ENCODE measurements at places on chromosomes 12 and 14.

DNA sequence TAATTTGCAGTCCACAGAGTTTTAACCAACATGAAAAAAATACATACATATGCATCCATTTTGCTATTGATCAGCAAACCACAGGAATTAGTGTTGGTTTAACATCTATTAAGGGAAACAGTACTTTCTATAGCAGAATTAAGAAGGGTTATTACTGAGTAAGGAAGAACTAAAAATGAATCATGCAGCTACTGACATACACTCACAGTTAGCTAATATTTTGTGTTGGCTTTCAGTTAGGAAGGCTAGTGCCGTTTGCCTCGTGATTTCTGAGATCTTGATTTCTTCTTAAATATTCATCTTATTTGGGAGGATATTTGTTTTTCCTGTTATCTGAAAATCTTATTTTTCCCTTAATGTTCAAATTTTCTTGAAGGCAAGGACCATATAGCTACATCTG is 423.4 kb downstream of the NOVA1 start:
- DNase-seq = no peak

GRCh38 chr12:32736445-32736844 is 19.3 kb downstream of the YARS2 start:
- no peak for DNase-seq

GRCh38 chr12:101257357-101257756 is 22.5 kb upstream of the UTP20 start:
- DNase-seq = no peak

DNA sequence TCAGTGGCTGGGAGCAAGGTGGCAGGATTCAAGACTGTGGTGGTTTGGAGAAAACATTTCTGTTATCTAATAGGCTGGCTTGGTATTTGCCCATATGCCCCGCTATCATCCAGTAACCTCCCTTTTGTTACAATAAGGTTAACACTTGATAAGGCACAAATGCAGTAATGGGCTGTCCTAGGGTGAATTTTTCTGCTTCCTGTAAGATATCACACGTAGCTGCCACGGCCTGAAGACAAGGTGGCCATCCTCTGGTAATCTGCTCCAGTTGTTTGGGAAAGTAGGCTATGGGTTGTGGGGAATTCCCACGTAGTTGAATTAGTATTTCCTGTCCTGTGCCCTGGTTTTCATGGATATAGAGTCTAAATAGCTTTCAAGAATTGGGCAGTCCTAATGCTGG is 23.1 kb downstream of the ANG start:
- no peak for DNase-seq

GRCh38 chr14:72350215-72350614 is 418.0 kb downstream of the RGS6 start:
- DNase-seq = no peak

GRCh38 chr14:103854822-103855733 is 7.7 kb upstream of the PPP1R13B start:
- DNase-seq = peak; percentile 97

DNA sequence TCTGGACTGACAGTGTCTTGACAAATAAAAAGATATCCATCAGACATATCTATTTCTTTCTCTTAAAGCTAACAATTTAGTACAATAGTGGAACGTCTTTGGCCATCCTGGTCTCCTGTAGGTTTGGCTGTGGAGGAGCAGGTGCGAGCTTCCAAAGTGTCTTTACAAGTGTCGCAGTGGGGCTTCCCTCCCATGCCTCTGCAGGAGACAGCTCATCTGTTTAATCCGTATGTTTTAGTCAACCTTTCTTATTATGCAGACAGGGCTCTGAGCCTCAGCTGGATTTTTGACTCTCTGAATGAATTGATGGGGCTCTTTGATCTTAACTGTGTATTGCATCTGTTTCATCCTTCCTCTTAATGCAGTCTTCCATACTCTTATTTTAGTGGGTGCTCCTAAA is 57.5 kb downstream of the RMST start:
- peak; percentile 83 for DNase-seq

DNA sequence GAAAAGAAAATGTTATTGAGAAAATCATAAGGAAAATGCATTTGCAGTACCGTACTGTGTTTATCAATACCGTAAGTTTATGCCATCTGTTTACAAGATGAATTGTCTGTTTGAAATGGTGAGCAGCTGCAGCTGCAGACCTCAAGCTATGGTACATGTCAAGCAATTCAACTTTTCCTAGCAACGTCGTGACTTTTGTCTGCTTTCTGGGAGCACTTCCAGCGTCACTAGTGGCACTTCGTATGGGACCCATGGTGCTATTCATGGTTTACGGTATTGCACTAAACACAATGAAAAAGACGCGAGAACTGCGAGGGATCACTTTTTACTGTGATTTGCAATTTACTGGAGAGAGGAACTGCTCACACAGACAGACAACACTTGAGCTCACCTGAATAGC is 160.8 kb downstream of the UNC79 start:
- DNase-seq = no peak

- DNase-seq = no peak
Measured at GRCh38 chr12:52419656-52420055, 13.5 kb upstream of the KRT82 start.

- no peak for DNase-seq
Measured at GRCh38 chr12:1907652-1908611, 10.5 kb downstream of the CACNA2D4 start.

GRCh38 chr12:103327676-103328075 is 168.1 kb downstream of the C12orf42 start:
- DNase-seq = no peak

All from NCI-H69 (cell line).